ENCODE measurements at places on chromosomes 4 and X.

DNA sequence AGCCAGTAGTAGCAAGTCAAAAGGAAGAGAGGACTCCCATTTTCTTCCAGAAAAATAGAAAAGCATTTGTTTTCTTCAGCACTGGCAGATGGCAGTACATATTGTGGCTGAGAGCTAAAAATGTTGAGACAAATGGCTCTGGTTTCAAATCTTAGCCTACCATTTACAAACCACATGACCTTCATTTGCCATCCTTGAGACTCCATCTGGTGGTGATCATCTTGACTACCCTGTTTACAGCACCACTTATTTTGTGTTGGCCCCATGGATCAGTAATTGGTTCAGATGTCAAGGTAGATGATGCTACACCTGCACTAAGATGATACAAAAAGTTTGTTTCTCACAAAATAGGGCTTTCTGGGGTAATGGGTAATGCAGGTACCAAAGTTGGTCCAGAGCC is 951.8 kb upstream of the IGFBP7 start:
- DNase-seq = no peak

DNA sequence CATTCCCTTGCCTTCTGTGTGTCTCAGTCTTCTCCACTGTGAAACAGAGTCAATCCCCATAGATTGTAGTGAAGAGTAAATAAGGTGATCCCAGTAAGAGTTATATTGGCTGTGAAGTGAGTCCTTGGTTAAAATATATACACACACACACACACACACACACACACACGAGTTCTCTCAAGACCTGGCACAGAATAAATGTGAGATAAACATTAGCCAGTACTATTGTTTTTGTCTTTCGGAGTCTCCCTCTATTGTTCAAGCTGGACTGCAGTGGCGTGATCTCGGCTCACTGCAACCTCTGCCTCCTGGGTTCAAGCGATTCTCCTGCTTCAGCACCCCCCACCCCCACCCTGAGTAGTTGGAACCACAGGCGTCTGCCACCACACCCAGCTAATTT is 44.8 kb upstream of the FAM156A start:
- DNase-seq = no peak

- DNase-seq = no peak
Observed at GRCh38 chr4:108172753-108173598, 4.2 kb upstream of the LEF1 start.

DNA sequence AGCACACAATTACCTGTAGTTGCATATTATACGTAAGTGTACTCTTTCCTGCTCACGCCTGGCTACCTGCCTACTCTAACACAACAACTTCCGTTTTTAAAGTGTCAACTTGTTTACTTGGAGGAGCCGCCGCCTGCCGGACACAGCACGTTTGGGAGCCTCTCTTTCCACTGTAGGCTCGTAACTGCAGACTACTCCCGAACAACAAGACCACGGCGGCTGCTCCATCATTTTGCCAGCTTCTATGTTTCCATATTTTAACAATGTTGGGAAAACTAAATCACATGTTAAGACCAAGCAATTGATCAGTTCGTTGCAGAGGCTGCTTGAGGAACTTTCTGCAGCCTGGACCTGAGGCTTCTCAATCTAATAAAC is 841 bp downstream of the MTNR1A start:
- DNase-seq = no peak

- no peak for DNase-seq
Observed at GRCh38 chr4:144734522-144734921, 88.6 kb downstream of the HHIP start.

- DNase-seq = no peak
Observed at GRCh38 chrX:27591938-27592337, 1.8 kb downstream of the DCAF8L2 start.

DNA sequence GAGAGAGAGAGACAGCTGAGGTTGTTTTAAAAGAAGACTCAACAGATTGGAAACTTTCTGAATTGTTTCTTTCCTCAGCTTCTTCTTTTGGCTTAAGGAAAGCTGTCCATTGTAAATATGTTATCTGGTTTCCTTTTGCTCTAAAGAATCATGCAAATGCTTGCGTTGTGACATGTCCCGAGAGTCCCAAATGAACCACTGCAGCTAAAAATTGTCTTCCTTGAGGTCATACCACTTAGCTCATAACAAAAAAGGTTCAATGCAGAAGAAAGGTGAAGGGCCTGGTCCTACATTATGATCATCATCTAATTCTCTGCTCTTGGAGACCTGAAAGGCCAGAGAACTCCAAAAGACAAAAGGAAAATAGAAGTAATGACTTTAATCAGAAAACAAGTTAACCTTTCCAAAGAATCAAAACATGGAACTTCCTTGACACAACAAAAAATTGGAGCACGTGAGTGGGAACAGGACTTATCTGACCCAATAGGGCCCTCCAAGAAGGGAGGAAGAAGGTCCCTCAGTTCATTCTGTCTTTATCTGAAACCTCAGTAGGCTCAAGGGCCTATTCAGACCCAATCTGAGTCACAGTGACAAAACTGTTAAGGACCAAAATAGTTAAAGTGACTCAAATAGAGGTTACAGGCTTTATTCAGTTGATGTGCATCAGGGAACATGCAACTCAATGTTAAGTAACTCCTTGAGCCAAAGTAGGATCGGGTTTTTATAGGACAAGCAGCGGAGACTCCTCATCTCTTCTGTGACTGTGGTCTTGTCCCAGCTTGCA is 14.7 kb upstream of the VSIG1 start:
- no peak for DNase-seq

- DNase-seq = no peak
Observed at GRCh38 chrX:44305921-44306320, 37.6 kb downstream of the EFHC2 start.

DNA sequence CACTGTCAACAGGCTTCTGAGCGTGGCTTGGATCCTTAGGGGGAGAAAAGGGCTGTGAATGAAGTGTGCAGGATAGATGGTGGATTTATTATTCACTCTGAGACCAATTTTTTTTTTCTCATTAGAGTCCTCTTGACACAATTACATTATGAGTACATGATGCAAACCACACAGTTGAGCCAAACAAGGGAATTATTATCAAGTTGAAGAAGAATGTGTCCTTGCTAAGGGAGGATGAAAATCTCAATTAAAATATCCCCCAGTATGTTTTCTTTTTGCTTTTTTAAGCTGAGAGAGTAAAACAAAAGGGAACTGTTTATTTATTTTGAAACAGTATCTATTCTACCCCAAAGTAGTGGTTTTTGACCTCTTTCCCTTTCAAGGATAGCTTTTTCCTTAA is 40.4 kb downstream of the RPS3A start:
- DNase-seq = no peak

DNA sequence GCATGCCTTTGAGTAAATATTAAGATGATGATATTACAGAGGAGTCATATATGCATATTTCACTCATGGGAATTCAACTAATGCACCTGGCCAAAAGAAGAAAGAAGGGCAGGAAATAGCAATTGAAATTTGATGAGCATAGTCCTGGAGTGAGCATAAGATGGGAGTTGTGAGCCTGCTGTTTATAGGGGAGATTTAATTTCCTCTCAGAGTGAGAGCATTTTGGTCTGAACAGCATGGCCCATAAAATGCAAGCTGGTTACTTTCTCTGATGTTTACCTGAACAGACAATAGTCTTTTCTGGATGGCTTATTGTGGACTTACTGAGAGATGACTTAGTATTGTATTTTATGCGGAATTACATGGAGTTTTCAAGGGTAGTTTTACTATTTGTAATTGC is 53.6 kb downstream of the FHIP1A start:
- DNase-seq = no peak

DNA sequence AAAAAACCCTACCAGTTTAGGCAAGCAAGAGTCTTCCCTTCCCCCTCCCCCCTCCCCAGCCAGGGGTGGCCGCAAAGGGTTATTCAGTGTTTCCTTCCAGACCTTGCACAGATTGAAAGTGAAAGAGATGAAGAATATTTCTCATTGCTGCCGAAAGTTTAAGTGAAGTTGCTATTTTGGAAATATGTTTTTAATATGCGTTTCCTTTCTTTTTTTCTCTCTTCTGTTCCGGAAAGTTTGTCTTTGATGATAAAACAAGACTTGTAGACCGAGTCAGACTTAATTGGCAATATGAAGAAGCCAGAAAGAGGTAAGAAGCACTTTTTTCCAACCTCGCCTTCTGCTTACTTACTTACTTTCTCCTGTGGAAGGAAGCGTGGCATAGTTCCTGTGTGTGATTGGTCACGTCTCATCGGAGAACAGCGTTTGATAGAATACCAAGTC is 58.5 kb upstream of the CLCN4 start:
- DNase-seq = no peak

- no peak for DNase-seq
Observed at GRCh38 chr4:114653675-114654074, 55.1 kb downstream of the UGT8 start.

- no peak for DNase-seq
Observed at GRCh38 chrX:82627568-82627967, 880.5 kb upstream of the POU3F4 start.

DNA sequence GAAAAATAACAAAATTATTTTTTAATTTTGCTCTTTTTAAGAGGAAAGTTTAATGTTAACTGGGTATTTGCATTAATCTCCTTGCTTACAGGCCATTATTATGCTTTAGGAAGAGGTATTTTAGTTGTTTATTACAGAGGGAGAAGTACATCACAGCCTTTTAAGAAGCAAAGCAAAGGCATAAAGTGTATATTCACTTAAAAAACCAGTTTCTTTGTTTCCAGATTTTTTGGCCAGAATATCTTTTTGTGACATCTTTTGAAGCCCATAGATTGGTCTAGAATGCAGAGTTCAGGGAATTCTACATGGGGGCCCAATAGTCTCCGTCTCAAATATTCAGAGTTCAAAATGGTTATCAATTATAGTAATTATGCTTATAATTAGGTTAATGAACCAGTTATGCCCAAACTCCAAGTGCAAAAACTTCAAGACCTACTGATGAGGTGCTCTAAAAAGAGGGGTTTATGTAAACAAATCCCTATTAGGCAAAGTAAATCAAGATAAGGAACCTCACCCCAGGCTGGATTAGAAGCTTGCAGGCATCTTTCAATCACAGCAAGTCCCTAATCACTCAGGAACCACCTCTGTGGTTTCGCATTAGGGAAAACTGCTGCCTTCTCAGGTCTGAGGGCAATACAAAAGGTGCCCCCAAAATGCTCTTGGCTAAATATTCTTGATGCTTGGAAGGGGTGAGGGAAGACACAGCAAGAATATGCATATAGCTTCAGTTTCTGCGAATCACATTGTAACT is 1.4 kb downstream of the CXXC4 start:
- no peak for DNase-seq

GRCh38 chr4:123455360-123455759 is 58.8 kb downstream of the SPRY1 start:
- no peak for DNase-seq

DNA sequence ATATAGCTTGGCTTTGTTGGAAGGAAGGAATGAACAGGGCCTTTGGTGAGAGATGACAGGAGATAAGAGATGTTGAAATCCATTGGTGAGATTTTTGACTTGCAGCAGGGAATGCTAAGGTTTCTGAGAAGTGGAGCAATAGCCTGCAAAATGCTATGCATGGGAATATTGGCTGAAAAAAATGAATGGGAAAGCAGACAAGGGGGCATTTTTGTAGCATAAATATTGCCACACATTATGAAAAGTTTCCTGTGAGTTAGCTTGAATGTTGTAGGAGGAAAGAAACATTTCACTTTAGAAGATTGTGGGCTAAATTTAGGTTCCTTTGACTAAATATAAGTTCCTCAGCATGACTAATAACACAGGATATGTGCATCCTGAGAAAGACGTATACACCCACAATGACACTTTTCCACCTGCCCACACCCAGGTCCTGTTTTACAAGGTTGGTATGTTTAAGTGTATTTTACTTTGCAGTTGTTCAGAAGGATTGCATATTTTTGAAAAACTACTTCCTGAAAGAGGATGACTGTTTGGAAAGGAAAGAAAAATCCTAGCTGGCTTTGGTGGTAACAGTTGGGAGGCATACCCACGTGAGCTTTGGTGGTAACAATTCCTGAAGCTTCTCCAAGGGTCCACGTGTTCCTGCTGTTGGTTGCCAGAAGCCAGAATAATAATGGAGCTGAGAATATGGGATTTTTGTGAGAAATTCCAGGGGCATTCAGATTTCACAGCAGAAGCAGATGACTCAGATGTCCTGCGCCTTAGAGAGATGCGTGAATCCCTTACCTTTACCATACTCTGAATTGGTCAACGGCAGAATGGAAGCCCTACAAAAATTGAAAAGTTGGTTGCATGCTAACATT is 28.5 kb downstream of the PHEX start:
- no peak for DNase-seq

DNA sequence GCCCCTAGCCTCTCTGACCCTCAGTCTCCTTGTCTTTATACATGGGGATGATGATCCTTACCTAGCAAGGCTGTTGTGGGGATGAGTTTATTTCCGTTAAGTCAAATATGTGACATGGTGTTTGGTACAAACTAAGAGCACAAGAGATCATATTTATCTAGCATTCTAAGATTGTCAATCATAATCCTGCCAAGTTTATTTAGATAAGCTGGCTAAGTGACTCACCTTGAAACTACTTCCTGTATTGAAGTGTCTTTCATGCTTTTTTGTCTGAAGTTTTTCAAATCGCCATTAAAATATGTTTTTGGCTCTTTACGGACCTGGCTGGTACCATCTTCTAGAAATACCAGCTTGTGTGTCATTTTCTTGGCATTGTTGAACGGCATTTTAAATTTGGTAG is 30.7 kb downstream of the MAP7D3 start:
- no peak for DNase-seq
